ENCODE measurements at places on chromosomes 4 and X.
A peak's percentile ranks its signal among the peaks of the same experiment; 100 is the strongest.

DNA sequence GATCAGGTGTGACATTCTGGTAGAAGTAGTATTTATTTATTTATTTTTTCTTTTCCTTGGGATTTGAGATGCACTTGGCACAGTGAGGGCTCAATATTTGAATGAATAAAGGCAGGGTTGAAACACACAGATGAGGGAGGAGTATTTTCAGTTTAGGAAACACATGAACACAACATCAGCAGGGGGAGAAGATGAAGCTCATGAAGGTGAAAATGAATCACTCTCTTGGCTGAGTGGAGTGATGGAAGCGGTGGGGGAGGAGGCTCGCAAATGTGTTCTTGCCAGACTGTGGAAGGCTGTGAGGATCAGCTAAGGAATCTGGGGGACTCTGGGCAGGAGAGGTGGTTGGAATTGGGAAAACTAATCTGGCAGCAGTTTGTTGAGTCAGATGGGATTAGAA, 55.3 kb downstream of the ARHGAP10 start:
- DNase-seq = no peak

DNA sequence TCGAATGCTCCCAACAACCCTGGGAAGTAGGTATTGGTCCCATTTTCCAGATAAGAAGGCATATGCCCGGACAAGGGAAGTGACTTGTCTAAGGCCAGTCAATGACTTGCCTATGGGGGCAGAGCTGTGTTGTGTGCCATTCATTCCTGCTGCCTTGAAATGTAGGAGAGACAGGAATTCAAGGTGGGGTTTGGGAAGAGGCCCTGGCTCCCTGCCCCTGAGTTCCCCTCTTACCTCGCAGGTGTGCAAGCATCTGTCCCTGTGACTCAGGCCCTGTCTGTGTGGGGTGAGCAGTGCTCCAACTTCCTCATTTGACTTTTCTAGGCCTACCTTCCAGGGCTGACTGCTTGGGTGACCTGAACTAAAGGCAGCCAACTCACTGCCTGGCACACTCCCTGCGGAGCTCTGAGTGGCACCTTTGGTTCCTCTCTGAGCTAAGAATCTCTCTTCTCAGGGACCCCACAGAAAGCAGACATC, 5.1 kb downstream of the EFNB1 start:
- DNase-seq = peak; percentile 59

DNA sequence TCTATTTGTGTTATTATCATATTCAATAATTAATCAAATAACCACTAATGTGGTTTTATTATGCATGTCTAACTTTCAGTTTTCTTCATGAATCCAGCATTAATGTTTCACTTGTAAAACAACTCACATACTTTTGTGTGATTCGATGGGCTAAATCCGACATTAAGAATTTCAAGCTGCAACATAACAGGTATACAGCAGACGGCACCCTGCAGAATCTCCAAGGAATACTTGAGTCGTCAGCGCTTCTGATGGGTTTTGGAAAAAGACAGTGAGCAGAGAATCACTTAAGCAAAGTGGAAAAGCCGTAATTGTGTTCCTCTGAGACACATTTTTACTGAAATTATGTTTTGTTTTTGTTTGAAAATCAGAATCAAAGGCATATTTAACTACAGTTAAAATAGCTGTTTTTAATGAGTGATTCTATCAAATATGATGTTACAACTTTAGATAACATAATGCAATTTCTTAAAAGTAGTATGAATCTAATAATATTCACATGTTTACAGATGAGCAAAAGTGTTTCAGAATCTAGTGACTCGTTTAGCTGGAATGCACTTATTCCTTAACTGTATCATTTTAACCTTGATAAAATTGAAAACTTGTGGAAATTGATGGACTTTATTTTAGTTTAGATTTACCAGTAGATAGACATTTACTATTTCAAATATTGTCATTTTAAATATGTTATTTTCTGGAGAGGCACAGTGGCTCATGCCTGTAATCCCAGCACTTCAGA, 514.8 kb downstream of the CCSER1 start:
- no peak for DNase-seq

- no peak for DNase-seq
These were observed 215.8 kb upstream of the LEF1 start for GRCh38 chr4:108384544-108384943.

- DNase-seq = no peak
These were observed 47.0 kb upstream of the NSUN7 start for GRCh38 chr4:40702800-40703151.

DNA sequence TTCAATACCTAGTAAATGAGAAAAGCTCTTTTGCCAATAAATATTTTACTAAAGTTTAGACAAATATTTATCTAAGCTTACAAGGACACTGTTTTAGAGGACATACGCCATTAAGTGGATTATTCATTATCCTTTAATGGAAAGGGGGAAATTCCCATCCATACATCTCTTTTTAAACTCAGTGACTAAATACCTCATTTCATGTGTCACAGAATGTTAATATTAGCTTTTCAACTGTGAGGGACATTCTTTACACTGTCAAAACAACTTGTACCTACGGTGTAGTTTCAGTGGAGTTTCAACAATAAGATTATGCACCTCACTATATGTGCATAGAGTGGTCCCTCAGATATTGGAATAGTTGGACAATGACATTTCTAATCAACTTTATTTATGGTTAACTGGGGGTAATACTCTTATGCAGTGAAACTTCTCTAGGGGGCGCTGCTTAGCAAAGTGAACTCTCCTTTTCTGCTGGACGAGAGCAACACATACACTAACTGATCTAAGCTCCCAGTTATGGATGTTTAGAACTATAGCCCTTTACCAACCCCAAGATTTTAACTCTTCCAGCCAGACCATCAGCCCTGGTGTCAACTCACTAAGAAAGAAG, 9.7 kb downstream of the HS6ST2 start:
- DNase-seq = no peak

Measured in posterior vena cava (tissue), 2 donors.